ENCODE measurements at places on chromosomes 5 and 9. TPM values are rescaled to one million over a fixed set of nuclear protein-coding genes. Genes with fewer than 3 reads are reported as not detected.

Gene MACROH2A1
- total RNA-seq: 258 TPM

Gene RASA1
- 32.6 TPM for total RNA-seq

Gene ASTN2
- 4.3 TPM for total RNA-seq

GRCh38 chr5:141617682-141618029 lies 1.1 kb downstream of the DIAPH1 start:
- DNase-seq: no peak
- H3K4me3 ChIP-seq: peak overlapping the region; percentile 89
- H3K4me1 ChIP-seq: peaks cover 30% of the 10 kb centered on the region
- peak overlapping the region; percentile 96 for H3K27ac ChIP-seq

GRCh38 chr9:127578952-127579853 lies 32.9 kb upstream of the STXBP1 start:
- H3K27me3 ChIP-seq: no peaks in the 10 kb centered on the region
- H3K4me3 ChIP-seq: peak overlapping the region; percentile 40
- DNase-seq: peak; percentile 93
- H3K27ac ChIP-seq: peak overlapping the region; percentile 89

- no peak overlapping the region for H3K27ac ChIP-seq
- no peaks in the 10 kb centered on the region for H3K27me3 ChIP-seq
- H3K4me1 ChIP-seq: no peaks in the 10 kb centered on the region
- no peak for DNase-seq
Observed at GRCh38 chr5:133370904-133371303, 241.4 kb downstream of the FSTL4 start.

Measured in lower lobe of right lung (tissue), 2 donors.